ENCODE measurements at places on chromosomes 11 and 22.

- no peak for DNase-seq
Measured at GRCh38 chr11:211741-212140, 4.2 kb downstream of the RIC8A start.

GRCh38 chr11:59437770-59438169 is 1.5 kb downstream of the OR5A1 start:
- DNase-seq: no peak

DNA sequence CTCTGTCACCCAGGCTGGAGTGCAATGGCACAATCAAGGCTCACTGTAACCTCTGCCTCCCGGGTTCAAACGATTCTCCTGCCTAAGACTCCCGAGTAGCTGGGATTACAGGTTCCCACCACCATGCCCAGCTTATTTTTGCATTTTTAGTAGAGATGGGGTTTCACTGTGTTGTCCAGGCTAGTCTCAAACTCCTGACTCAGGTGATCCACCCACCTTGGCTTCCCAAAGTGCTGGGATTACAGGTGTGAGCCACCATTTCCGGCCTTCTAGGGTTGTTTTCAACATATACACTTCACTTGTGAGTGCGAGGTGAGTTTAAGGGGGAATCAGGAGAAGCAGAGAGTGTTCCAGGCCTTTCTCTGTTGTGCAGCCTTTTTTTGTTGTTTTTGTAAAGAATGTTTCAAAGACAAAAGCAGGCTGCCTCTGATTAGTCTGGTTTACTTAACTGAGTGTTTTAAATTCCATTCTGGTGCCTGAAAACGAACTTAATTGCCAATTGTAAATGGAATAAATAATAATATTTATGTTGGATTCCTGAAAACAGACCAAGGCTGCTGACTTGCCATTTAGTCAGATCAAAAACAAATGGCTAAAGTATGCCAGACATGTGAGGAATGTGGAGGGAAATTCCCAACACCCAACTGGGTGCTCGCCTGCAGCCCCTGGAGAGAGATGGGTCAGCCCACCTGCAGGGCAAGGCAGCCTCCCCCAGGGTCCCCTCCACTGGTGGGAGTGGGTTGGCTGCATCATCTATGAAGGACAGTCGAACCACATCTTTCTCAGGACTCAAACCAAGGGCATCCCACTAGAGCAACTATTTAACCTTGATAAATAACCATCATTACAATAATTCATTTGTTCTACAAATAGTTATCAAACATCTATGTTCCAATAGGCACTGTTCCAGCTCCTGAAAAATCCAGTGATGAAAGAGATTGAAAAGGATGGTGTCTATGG is 4.6 kb upstream of the RANGAP1 start:
- no peak for DNase-seq

GRCh38 chr11:2189938-2190656 is 18.5 kb upstream of the TH start:
- no peak for DNase-seq

- no peak for DNase-seq
Measured at GRCh38 chr11:120400564-120401364, 64.6 kb downstream of the ARHGEF12 start.

GRCh38 chr11:110173811-110174644 is 80.8 kb downstream of the ZC3H12C start:
- DNase-seq: peak; percentile 29

DNA sequence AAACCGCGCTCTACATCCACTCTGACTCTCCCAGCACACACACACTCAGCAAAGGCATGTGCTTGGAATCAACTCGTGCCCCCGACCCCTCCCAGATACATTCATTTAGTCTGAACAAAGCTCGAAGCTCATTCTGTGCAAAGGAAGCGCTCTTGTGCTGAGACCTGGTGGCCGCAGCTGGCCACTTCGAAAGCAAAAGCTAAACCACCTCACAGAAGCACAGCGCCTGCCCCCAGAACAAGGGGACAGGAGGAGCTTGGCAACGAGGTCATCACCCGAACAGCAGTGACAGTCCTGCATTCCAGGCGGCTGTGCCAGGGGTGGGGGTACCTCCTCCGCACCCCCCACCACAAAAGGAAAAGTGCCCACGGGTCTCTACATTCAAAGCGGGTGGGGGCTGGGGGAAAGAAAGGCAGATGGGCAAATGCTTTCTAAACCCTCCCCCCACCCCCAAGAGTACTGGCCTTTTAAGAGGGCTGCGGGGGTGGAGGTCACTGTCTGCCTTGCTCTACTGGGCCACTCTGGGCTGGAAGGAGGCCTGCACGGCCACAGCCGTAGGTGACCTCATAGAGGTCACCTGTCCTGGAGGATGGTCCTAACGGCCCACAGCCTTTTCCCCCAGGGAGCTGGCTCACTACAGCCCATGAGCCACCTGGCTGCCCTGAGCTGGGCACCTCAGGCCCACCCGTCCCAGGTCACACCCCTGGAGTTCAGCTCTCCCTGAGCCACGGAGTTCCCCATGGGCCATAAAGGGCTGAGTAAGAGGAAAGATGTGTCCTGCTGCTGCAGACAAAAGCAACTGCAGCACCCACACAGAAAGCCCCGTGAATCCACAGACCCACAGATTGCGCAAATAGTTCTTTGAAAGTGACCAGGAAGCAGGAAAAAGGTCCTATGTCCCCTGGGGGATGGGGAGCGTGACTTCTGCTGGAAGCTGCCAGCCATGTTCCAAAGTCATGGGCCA is 21.3 kb downstream of the CBX7 start:
- no peak for DNase-seq

GRCh38 chr11:122344215-122344614 is 228.2 kb upstream of the BLID start:
- no peak for DNase-seq

GRCh38 chr11:103731670-103732069 is 304.8 kb upstream of the DDI1 start:
- DNase-seq: no peak

- DNase-seq: no peak
Measured at GRCh38 chr11:118057251-118058145, 19.4 kb upstream of the TMPRSS4 start.

- no peak for DNase-seq
Measured at GRCh38 chr22:43428005-43428485, 16.2 kb downstream of the MPPED1 start.

DNA sequence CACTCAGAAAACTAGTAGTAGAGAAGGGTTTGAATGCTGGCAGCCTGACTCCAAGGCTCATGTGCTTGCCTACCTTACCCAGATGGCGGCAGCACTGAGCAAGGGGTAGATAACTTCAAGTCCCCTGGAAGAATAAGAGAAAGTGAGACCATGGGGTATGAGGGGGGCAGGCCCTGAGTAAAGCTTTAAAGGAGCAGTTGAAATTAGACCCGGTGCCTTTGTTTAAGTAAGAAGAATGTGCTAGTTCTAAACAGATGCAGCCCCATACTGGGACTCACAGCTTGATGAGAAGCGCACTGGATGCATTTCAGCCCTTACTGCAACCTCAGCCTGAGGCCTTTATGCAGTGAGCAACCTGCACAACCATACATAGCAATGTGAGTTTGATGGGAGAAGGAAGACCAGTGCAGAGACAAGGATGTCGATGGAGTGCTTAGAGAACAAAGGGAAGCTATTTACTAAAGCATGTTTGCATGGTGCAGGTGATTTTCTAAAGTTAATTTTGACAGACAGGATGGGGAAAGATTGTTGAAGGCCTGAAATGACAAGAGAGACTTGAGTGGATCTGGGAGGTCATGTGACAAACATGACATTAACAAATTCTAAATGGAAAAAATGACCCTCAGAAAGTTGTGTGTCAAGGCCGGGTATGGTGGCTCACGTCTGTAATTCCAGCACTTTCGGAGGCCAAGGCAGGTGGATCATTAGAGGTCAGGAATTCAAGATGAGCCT is 27.1 kb upstream of the TMA7B start:
- DNase-seq: no peak

DNA sequence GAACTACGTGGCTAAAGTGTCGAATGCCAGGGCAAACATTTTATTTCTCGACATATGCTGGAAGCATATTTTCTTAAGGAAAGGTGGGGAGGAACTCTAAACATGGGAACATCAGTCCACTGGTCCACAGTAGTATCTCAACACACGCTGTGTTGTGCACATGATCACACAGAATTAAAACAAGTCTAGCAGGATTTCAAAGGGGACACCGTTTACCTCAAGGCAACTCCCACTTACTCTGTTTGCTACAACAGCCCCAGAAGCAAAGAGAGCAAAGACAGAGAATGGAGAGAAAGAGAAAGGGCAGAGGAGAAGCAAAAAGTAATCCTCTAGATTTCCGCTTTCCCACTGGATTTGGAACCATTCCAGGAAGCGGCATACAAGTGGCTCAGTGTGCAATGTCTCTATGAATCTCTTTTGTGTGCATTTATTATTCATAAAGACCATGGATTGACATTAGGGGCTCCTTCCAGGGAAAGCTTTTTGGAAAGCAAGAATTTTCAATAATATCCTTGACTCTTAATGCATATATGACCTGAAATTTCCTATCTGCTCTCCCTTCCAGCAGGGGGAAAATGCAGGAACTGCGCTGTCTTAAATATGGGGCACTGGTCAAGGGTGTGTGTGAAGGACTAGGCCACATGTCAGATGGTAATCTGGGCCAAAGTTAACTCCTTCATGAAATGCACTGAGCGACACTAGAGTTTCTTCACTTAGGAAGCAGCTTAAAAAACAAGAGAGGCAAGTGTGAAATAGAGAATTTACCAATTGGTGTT is 34.8 kb upstream of the CCDC34 start:
- no peak for DNase-seq

DNA sequence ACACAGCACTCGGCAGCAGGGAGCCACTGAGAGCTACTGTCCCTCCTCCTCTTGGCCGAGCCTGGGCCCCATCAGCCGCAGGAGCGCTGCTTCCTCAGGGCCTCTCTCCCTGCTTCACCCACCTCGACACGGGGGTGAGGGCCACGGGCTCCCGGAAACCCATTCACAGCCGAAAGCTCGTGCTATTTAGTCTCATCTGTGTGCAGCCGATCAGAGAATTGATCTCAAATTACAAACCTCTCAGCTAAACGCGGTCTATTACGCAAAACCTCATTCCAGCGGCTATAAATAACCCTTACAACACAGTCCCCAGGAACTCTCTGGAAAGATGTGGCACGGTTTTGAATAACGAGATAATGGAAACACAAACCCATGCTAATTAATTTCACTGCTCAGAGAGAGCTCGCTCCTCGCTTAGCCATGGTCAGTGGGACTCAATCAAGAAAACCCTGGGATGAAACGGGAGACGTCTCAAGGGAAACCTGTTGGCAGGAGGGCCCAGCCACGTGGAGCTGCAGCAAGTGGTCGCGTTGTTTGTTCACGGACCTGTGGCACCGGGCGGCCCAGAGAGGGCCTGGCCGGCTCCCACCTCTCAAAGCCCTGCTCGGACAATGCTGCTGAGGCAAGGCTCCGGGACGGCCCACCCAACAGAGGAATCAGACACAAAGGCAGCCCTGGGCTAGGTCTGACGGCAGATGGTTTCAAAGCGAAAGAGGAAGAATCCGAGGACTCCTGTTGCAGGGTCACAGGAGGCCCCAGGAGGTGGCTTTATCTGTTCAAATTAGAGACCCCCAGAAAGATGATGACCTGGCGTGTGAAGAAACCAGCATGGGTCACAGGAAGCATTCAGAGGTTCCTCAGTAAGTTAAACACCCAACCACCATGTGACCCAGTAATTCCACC is 210.5 kb downstream of the CTTN start:
- no peak for DNase-seq

DNA sequence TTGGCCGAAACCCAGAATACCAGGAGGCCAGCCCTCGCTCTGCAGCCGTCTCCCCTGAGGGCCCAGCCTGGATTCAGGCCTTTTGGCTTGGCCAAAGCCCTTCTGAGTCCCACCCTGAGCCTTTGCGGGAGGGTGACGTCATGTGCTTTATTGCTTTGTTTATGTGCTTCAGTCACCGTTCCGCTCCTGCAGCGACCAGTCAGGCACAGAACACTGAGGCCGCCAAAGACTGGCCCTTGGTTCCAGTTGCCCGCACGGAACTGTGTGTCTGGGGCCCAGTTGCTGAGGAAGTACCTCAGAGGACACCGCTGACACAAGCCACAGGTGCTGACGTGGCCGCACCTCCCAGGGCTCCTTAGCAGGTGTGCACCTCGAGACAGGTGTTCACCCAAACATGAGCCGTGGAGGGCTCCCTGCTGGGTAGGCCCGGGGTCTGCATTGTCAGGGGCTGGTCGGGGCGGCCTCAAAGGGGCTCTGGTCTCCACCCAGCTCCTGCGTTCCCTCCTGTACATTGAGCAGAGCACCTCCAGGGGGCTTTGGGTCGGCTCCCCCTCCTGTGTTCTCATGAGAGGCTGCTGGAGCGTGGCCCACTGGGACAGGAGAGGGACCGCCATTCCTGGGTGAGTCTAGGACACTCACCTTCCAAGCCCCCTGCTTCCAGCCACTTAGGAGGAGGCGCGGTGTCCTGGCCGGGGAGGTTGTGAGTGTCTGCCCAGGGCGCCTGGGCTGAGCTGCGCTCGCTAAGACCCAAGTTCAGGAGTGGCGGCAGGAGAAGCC is 376.8 kb downstream of the TBC1D22A start:
- DNase-seq: no peak

DNA sequence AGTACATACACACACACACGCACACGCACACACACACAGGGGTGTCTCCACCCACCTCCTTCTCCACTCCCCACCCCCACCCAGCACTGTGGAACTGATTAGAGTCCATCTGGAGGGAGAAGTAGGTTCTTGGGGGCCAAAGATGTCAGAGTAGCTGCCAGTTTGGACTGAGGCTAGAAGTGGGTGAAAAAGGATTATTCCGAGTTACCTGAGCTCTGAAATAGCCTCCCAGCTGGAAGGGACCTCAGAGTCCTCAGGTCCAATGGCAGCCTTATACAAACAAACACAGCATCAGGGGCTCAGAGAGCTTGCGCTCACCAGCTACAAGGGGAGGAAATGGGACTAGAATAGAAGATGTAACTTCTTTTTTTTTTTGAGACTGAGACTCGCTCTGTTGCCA is 20.8 kb downstream of the IL10RA start:
- no peak for DNase-seq

DNA sequence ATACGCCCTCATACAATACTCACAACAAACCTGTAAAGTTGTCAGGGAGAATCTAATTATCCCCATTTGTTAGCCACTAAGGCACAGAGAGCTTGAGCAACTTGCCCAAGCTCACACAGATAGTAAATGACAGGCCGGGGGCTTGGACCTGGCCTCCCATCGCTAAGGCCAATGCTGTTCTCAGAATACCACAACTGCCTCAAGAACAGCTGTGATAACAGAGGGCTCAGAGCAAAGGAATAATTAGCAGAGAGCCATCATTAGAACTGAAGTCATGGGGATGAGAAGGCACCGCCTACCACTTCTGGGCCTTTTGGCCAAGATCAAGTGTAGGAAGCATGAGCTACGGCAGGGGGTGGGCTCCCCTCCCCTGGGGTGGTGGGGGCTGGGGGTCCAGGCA is 98.6 kb downstream of the FEZ1 start:
- DNase-seq: no peak

- no peak for DNase-seq
Measured at GRCh38 chr11:75194147-75194546, 43.2 kb downstream of the SLCO2B1 start.

DNA sequence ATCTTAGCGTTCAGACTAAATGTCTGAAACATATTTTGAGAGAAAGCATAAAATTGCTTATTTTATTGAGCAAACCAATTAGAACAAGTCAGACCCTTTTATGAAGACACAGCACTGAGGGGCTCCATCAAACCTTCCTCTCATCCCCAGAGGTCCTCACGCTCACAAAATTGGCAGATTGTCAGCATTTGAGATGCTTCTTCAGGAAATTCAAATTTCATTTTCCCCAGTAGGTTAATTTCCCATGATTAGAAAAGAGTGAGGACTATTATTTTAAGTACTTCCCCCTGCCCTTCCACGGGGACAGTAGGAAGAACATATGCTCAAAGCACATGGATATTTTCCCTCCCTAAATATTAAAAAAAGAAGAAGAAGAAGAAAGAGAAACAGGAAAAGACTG is 851.8 kb downstream of the BRD1 start:
- no peak for DNase-seq

GRCh38 chr11:43810929-43811596 is 69.6 kb upstream of the ALKBH3 start:
- no peak for DNase-seq
